IgD-negative memory B cell (primary cell): ENCODE measurements at places on chromosomes 13 and 19. TPM values are rescaled to one million over a fixed set of nuclear protein-coding genes. Genes with fewer than 3 reads are reported as not detected.

Gene TMTC4
- 4.8 TPM for polyA plus RNA-seq

Gene ZNF726
- 2.7 TPM for polyA plus RNA-seq

Gene ZNF433
- polyA plus RNA-seq = 2.8 TPM

Gene BTBD2
- 8.2 TPM for polyA plus RNA-seq

Gene TGFB1
- polyA plus RNA-seq = 49.3 TPM

Gene PEAK3
- polyA plus RNA-seq = 0.26 TPM

Gene ANKRD24
- not detected for polyA plus RNA-seq

Gene NUDT19
- 3.1 TPM for polyA plus RNA-seq

Gene CYP4F11
- not detected for polyA plus RNA-seq

Gene MYPOP
- polyA plus RNA-seq = 0.70 TPM

Gene SHD
- polyA plus RNA-seq = not detected

Gene SLC15A1
- polyA plus RNA-seq = not detected

Gene LIPE
- polyA plus RNA-seq = 15.0 TPM

Gene TEX26
- polyA plus RNA-seq = not detected

Gene ZNF714
- polyA plus RNA-seq = 10.2 TPM

Gene HIPK4
- 0.11 TPM for polyA plus RNA-seq

Gene SULT2B1
- not detected for polyA plus RNA-seq

Gene KLK14
- polyA plus RNA-seq = not detected

Gene ZNF772
- 1.1 TPM for polyA plus RNA-seq
